ENCODE measurements at places on chromosomes 1 and 21. TPM values are rescaled to one million over a fixed set of nuclear protein-coding genes. Genes with fewer than 3 reads are reported as not detected.
A peak's percentile ranks its signal among the peaks of the same experiment; 100 is the strongest.

- no peaks in the 10 kb centered on the region for H3K27me3 ChIP-seq
- peak overlapping the region; percentile 99 for H3K4me3 ChIP-seq
- DNase-seq, result no peak
- peaks cover 63% of the 10 kb centered on the region for H3K4me1 ChIP-seq
- peaks cover 24% of the 10 kb centered on the region for H3K36me3 ChIP-seq
- H3K27ac ChIP-seq, result peak overlapping the region; percentile 97
Observed at GRCh38 chr1:145997718-145998023, 1.3 kb upstream of the TXNIP start.

DNA sequence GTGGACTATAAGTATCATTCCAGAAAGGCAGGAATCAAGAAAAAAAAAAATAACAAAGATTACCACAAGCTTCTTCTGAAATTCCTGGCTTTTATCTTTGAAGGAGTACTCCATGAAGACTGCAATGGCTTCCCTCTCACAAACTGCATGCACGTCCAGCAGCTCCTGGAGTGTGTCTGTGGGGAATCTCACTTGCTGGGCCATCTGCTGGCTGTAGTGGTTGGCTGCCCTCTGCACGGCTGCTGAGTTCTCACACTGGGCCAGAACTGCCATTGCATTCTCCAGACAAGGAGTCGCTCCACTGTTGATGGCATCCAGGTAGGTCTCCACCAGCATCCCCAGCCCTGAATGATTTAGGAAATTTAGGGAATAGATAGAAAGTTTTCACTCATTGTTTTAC, 23.3 kb upstream of the GBP2 start:
- no peak overlapping the region for H3K4me3 ChIP-seq
- H3K4me1 ChIP-seq, result peaks cover 3% of the 10 kb centered on the region
- H3K27ac ChIP-seq, result peak overlapping the region; percentile 19
- H3K36me3 ChIP-seq, result peaks cover 2% of the 10 kb centered on the region
- H3K27me3 ChIP-seq, result peaks cover 17% of the 10 kb centered on the region

DNA sequence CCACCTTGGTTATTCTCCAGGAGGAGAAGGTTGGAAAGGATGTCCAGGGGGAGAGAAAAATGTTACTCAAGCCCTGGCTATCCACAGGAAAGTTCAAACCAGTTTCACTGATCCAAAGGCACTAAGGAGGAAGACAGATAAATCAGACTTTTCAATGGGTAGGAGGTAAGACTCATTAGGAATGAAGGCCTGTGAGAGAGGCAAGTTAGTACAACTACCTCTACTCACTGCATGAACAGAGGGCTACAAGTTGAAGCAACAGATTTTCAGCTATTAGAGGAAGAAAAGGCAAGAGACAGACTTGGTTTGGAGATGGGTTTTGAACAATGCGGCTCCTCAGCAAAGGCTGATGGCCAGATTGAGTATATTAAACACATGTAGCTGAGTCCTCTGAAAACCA, 16.9 kb downstream of the CD160 start:
- no peak overlapping the region for H3K27ac ChIP-seq
- DNase-seq, result no peak
- H3K36me3 ChIP-seq, result peaks cover 4% of the 10 kb centered on the region
- no peak overlapping the region for H3K4me3 ChIP-seq
- H3K4me1 ChIP-seq, result peaks cover 13% of the 10 kb centered on the region

- H3K36me3 ChIP-seq, result peaks cover 4% of the 10 kb centered on the region
- H3K4me1 ChIP-seq, result peaks cover 13% of the 10 kb centered on the region
- DNase-seq, result no peak
- no peak overlapping the region for H3K4me3 ChIP-seq
- H3K27me3 ChIP-seq, result peaks cover 77% of the 10 kb centered on the region
- H3K27ac ChIP-seq, result no peak overlapping the region
Observed at GRCh38 chr1:90704817-90705216, 12.3 kb downstream of the BARHL2 start.

GRCh38 chr21:33036430-33037162, 10.9 kb downstream of the OLIG2 start:
- no peak for DNase-seq
- peak overlapping the region; percentile 61 for H3K4me3 ChIP-seq
- peaks cover 12% of the 10 kb centered on the region for H3K4me1 ChIP-seq

GRCh38 chr1:240445369-240445768, 166.6 kb downstream of the GREM2 start:
- no peaks in the 10 kb centered on the region for H3K4me1 ChIP-seq
- H3K4me3 ChIP-seq, result no peak overlapping the region
- peaks cover 56% of the 10 kb centered on the region for H3K27me3 ChIP-seq
- DNase-seq, result no peak

GRCh38 chr1:153386500-153386901, 4.4 kb downstream of the S100A8 start:
- no peak for DNase-seq
- no peak overlapping the region for H3K27ac ChIP-seq
- peaks cover 24% of the 10 kb centered on the region for H3K27me3 ChIP-seq
- H3K4me3 ChIP-seq, result no peak overlapping the region
- H3K36me3 ChIP-seq, result no peaks in the 10 kb centered on the region

DNA sequence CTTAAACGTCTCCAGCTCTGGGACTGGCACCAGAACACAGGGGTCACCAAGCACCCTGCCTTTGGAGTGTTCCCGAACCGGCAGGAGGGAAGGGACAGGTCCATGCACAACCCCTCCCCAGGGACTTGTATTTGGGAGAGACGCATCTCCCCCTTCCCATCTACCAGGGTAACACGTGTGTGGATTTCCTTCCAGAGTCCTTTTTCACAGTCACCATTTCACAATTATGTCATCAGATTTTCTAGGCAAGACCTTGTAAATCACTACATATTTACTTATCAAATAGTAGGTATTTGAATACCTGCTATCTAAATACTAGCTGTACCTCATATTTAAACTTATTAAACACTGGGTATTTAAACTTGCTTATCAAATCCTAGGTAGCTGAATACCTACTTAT, 57.4 kb upstream of the AJAP1 start:
- no peaks in the 10 kb centered on the region for H3K4me1 ChIP-seq
- no peak overlapping the region for H3K27ac ChIP-seq
- no peaks in the 10 kb centered on the region for H3K36me3 ChIP-seq
- H3K27me3 ChIP-seq, result peaks cover 33% of the 10 kb centered on the region
- H3K4me3 ChIP-seq, result no peak overlapping the region

GRCh38 chr1:61131716-61132115, 49.4 kb downstream of the NFIA start:
- H3K4me1 ChIP-seq, result peaks cover 5% of the 10 kb centered on the region
- peaks cover 5% of the 10 kb centered on the region for H3K27me3 ChIP-seq
- no peak overlapping the region for H3K4me3 ChIP-seq
- no peak overlapping the region for H3K27ac ChIP-seq
- no peaks in the 10 kb centered on the region for H3K36me3 ChIP-seq

DNA sequence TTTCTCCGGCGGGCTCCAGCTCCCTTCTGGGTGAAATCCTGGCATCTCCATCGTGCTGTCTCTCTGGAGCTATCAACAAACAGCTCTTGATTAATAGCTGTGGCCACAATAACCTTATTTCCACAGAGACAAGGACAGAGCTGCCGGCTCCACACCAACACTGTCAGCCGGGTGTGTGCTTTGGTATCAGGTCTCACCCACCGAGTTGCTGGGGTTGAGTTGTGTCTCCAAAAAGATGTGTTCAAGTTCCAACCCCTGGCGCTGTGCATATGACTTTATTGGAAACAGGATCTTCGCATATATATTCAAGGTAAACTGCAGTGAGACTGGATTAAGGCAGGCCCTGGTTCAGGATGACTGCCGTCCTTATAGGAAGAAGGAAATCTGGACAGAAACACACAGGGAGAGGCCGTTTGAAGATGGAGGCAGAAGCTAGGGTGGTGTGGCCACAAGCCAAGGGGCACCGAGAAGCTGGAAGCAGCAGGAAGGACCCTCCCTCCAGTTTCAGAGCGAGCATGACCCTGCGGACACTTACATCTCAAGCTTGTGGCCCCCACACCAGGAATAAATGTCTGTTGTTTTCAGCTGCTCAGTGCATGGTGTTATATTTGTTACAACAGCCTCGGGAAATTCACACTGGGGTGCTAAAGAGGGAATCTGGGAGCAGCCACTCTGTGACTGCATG, 88.4 kb upstream of the TMPRSS2 start:
- no peak overlapping the region for H3K27ac ChIP-seq
- H3K4me1 ChIP-seq, result peaks cover 10% of the 10 kb centered on the region
- H3K4me3 ChIP-seq, result no peak overlapping the region
- H3K27me3 ChIP-seq, result peaks cover 43% of the 10 kb centered on the region

DNA sequence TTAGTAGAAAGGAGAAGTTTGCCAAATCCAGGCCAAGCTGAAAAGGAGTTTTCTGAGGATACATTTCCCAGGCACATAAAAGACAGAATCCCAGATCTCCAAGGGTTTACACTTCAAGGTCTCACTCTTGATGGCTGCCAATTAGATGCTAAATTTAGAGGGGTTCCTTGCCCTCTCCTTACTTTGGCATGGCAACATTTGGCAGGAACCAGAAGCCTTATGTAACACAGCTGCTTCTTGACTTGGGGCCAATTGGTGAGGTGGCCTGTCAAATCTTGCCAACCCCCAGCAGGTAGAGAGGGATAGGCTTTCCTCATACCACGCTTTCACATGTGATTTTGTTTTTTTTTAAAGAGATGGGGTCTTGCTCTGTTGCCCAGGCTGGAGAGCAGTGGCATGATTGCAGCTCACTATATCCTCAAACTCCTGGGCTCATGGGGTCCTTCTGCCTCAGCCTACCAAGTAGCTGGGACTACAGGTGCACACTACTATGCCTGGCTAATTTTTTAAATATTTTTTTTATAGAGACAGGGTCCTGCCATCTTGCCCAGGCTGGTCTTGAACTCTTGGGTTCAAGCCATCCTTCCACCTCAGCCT, 25.2 kb upstream of the NKAIN1 start:
- no peak overlapping the region for H3K27ac ChIP-seq
- H3K36me3 ChIP-seq, result peaks cover 5% of the 10 kb centered on the region
- DNase-seq, result no peak
- H3K4me1 ChIP-seq, result peaks cover 3% of the 10 kb centered on the region
- H3K27me3 ChIP-seq, result no peaks in the 10 kb centered on the region

GRCh38 chr1:41677620-41678019, 193.1 kb upstream of the EDN2 start:
- H3K36me3 ChIP-seq, result no peaks in the 10 kb centered on the region
- no peak for DNase-seq
- H3K27me3 ChIP-seq, result no peaks in the 10 kb centered on the region
- H3K4me1 ChIP-seq, result peaks cover 65% of the 10 kb centered on the region

GRCh38 chr1:44484155-44484688, 79.2 kb downstream of the RNF220 start:
- peaks cover 2% of the 10 kb centered on the region for H3K4me1 ChIP-seq
- DNase-seq, result no peak
- H3K4me3 ChIP-seq, result no peak overlapping the region
- no peak overlapping the region for H3K27ac ChIP-seq
- H3K36me3 ChIP-seq, result peaks cover 4% of the 10 kb centered on the region
- H3K27me3 ChIP-seq, result peaks cover 65% of the 10 kb centered on the region

DNA sequence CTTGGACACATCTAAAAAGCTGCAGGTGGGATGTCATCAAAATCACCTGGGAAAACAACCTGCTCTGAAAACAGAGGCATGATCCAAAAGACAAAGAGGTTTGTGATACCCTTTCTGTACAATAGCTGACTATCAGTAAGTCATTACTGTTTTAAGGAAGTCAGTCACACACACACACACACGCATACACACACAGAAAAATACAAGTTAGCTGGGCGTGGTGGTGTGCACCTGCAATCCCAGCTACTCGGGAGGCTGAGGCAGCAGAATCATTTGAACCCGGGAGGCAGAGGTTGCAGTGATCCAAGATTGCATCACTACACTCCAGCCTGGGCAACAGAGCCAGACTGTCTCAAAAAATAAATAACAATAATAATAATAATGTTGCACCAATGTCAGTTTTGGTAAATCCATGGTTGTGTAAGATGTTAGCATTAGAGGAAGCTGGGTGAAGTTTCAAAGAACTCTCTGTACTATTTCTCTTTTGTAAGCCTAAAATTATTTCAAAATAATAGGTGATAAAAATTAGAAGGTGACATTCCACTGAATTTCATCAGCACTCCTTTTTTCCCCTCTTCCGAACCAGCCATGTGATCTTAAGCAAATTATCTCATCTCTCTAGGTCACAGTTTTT, 9.9 kb upstream of the HLCS start:
- H3K27me3 ChIP-seq, result peaks cover under 1% of the 10 kb centered on the region
- no peak overlapping the region for H3K4me3 ChIP-seq
- no peaks in the 10 kb centered on the region for H3K36me3 ChIP-seq
- peaks cover 8% of the 10 kb centered on the region for H3K4me1 ChIP-seq
- H3K27ac ChIP-seq, result no peak overlapping the region

DNA sequence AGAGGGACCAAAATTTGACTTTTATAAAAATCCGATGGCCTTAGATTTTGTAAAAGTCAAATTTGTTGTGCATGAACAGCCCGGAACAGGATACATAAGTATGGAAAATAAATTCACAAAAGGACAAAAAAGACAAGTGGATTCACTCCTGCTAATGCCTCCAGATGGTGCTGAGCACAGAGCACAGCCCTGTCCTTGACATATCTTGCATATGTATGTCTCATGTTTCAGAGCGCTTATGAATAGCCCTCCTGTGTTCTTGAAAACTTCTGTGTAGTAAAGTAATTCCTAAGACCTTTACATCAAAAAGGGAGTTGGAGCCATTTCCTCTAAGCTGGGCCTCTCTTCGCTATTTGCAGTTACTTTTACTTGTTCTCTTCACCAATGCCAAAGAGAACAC, 110.7 kb upstream of the RAB3GAP2 start:
- H3K4me1 ChIP-seq, result no peaks in the 10 kb centered on the region
- H3K4me3 ChIP-seq, result no peak overlapping the region
- DNase-seq, result no peak
- no peak overlapping the region for H3K27ac ChIP-seq
- H3K27me3 ChIP-seq, result peaks cover 31% of the 10 kb centered on the region

- H3K36me3 ChIP-seq, result no peaks in the 10 kb centered on the region
- peaks cover 16% of the 10 kb centered on the region for H3K27me3 ChIP-seq
- H3K27ac ChIP-seq, result no peak overlapping the region
- H3K4me3 ChIP-seq, result no peak overlapping the region
- DNase-seq, result no peak
Observed at GRCh38 chr1:17188889-17189631, 15.9 kb upstream of the PADI1 start.

GRCh38 chr1:68906431-68906830, 409.5 kb upstream of the DEPDC1 start:
- H3K27ac ChIP-seq, result no peak overlapping the region
- H3K27me3 ChIP-seq, result no peaks in the 10 kb centered on the region
- no peak overlapping the region for H3K4me3 ChIP-seq
- no peaks in the 10 kb centered on the region for H3K36me3 ChIP-seq
- H3K4me1 ChIP-seq, result no peaks in the 10 kb centered on the region
- DNase-seq, result no peak

GRCh38 chr1:32977546-32978087, 13.0 kb upstream of the RNF19B start:
- no peaks in the 10 kb centered on the region for H3K36me3 ChIP-seq
- H3K4me3 ChIP-seq, result no peak overlapping the region
- DNase-seq, result no peak

Gene IGSF21
- not detected for total RNA-seq

Gene SPRR1A
- not detected for total RNA-seq

Gene CD101
- 5.7 TPM for total RNA-seq

Gene GJA5
- total RNA-seq, result not detected

Gene CA14
- total RNA-seq, result not detected

Gene AADACL4
- not detected for total RNA-seq

Gene CRP
- not detected for total RNA-seq

Gene CR2
- 2.1 TPM for total RNA-seq

Gene PDC
- not detected for total RNA-seq

Gene C1QA
- total RNA-seq, result not detected

Gene ANKRD34A
- total RNA-seq, result 0.70 TPM

Gene ADAMTSL4
- total RNA-seq, result 0.39 TPM

Gene CD53
- 286 TPM for total RNA-seq

Gene CRYAA
- not detected for total RNA-seq

Gene SPRR4
- total RNA-seq, result not detected

Gene CSF3R
- 13.0 TPM for total RNA-seq
